WTC11 (cell line): ENCODE measurements at places on chromosomes 16 and 17.
A peak's percentile ranks its signal among the peaks of the same experiment; 100 is the strongest.

DNA sequence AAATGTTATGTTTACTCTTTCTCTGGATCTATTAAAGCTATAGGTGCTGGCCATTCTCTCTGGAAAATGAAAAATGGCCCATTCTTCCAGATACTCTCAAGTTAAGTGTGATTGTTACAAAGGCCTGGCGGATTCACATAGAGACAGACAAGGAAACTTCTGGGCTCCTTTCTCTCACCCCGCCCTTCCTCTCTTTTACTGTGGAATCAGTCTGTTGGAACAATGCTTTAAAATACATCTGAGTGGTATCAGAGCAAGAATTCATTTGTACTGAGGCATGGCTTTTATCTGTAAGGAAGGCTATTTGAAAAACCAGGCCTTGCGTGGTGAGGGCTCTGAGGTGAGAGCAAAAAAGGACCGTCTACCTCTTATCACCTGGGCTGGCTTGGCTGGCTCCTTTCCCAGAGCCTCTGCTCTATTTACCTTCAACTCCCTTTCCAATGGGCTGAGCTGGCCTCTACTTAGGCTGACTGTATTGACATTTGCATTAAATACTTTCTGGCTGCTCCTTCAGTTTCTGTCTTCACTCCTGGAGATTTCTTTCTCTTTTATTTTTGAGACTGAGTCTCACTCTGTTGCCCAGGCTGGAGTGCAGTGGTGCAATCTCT is 274.0 kb downstream of the PHKB start:
- peak overlapping the region; percentile 34 for H3K27ac ChIP-seq
- H3K36me3 ChIP-seq, result peaks cover 10% of the 10 kb centered on the region; the same call in 1 of the 2 replicates
- no peak for DNase-seq
- H3K4me1 ChIP-seq, result peaks cover 30% of the 10 kb centered on the region
- H3K27me3 ChIP-seq, result no peaks in the 10 kb centered on the region
- no peak overlapping the region for H3K4me3 ChIP-seq

- no peak overlapping the region for H3K27ac ChIP-seq
- DNase-seq, result no peak
- H3K36me3 ChIP-seq, result no peaks in the 10 kb centered on the region
- H3K4me1 ChIP-seq, result peaks cover 33% of the 10 kb centered on the region
- no peak overlapping the region for H3K4me3 ChIP-seq
Observed at GRCh38 chr17:48616717-48617470, 1.8 kb upstream of the HOXB8 start.

DNA sequence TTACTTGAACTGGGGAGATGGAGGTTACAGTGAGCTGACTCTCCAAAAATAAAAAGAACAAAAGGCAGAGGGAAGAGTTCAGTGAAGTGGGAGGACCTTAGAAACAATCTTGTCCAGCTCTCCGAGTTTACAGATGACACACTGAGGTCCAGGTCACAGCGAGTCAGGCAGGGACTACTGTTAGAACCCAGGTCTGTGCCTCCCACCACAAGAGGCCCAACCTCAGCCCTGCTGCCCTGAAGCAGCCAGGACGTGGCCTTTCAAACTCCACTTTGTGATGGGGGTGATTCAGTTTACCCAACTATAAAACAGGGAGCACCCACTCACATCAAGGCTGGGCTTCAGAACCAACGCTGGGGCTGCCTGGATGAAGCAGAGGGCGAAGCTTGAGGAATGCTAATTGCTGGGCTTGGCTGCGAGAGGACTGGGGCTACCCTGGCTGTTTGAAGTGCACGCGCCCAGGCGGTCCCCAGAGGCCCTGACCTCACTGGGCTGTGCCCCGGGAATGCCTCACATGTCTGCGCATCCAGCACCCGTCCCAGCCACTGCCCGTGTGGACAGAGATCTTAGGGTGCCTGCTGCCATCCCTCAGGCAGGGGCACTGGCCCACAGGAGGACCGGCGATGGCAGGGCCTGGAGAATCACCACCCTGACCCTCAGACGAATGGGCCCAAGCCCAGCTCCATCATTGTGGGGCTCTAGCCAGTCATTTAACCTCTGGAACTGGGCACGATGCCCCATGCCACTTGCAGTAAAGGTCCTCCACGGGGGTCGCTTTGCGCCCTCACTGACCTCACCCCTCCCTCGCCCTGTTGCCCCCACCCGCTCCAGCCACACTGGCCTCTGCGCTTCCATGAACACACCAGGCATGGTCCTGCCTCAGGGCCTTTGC is 11.4 kb downstream of the SLC5A10 start:
- H3K36me3 ChIP-seq, result no peaks in the 10 kb centered on the region
- H3K4me1 ChIP-seq, result peaks cover 23% of the 10 kb centered on the region
- H3K27ac ChIP-seq, result no peak overlapping the region; the same call in 1 of the 2 replicates
- no peak overlapping the region for H3K4me3 ChIP-seq
- no peaks in the 10 kb centered on the region for H3K27me3 ChIP-seq

GRCh38 chr16:89572073-89572484 is 3.5 kb upstream of the CPNE7 start:
- H3K4me3 ChIP-seq, result no peak overlapping the region
- H3K4me1 ChIP-seq, result peaks cover 10% of the 10 kb centered on the region
- H3K27me3 ChIP-seq, result peaks cover 3% of the 10 kb centered on the region
- no peak for DNase-seq
- no peaks in the 10 kb centered on the region; the same call in 1 of the 2 replicates for H3K36me3 ChIP-seq

- peaks cover 6% of the 10 kb centered on the region for H3K36me3 ChIP-seq
- no peak overlapping the region for H3K4me3 ChIP-seq
- H3K4me1 ChIP-seq, result peaks cover 32% of the 10 kb centered on the region
- DNase-seq, result no peak
- H3K27ac ChIP-seq, result no peak overlapping the region
- no peaks in the 10 kb centered on the region for H3K27me3 ChIP-seq
Observed at GRCh38 chr16:47197536-47198179, 53.9 kb upstream of the NETO2 start.

GRCh38 chr17:17781591-17782496 is 54.9 kb downstream of the SREBF1 start:
- H3K27ac ChIP-seq, result no peak overlapping the region
- DNase-seq, result peak; percentile 64
- H3K4me3 ChIP-seq, result peak overlapping the region; percentile 78
- no peaks in the 10 kb centered on the region for H3K36me3 ChIP-seq
- H3K27me3 ChIP-seq, result peaks cover 23% of the 10 kb centered on the region

DNA sequence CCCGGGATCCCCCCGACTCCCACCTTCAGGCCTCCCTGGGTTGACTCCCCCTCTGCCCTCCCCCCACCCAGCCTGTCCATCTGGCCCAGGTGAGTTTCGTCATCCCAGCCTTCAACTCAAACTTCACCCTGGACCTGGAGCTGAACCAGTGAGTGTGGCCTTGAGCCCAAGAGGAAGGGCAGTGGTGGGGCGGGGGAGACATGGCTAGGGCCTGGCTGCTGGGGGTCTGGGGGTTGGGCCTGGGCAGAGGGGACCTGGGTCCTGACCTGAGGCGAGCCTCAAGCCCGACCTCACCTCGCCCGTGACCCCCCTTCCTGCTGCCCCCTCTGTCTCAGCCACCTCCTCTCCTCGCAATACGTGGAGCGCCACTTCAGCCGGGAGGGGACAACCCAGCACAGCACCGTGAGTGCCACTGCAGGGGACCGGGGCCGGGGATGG is 10.9 kb downstream of the ADAM11 start:
- H3K4me3 ChIP-seq, result no peak overlapping the region
- no peak for DNase-seq
- H3K4me1 ChIP-seq, result peaks cover 14% of the 10 kb centered on the region
- H3K27me3 ChIP-seq, result 0 out of 2 replicates have a peak, but pooled peaks cover under 1% of the 10 kb centered on the region
- no peaks in the 10 kb centered on the region for H3K36me3 ChIP-seq

GRCh38 chr16:79312502-79312901 is 288.0 kb downstream of the MAF start:
- peaks cover 60% of the 10 kb centered on the region for H3K4me1 ChIP-seq
- no peak for DNase-seq
- H3K36me3 ChIP-seq, result no peaks in the 10 kb centered on the region
- H3K27ac ChIP-seq, result no peak overlapping the region
- H3K27me3 ChIP-seq, result peaks cover 3% of the 10 kb centered on the region; the same call in 1 of the 2 replicates

DNA sequence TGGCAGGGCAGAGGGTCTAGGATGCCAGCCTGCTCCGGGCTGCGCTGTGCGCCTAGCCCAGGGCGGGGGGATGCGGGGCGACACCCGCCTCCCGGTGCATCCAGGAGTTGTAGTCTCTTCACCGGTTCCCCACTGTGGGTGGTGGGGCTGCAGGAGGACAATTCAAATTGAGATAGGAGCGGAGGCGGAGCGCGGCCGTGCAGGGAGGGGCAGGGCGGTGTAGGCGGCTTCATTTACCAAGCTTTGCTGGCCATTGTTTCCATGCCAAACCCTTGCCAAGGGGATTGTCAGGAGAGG is 2047.4 kb downstream of the TP53TG3F start:
- H3K4me1 ChIP-seq, result no peaks in the 10 kb centered on the region
- H3K27me3 ChIP-seq, result no peaks in the 10 kb centered on the region; the same call in 1 of the 2 replicates
- H3K4me3 ChIP-seq, result no peak overlapping the region

GRCh38 chr16:61926766-61927165 is 109.5 kb downstream of the CDH8 start:
- peaks cover 14% of the 10 kb centered on the region for H3K4me1 ChIP-seq
- no peak overlapping the region for H3K4me3 ChIP-seq
- H3K27ac ChIP-seq, result no peak overlapping the region
- no peaks in the 10 kb centered on the region for H3K27me3 ChIP-seq
- DNase-seq, result no peak

DNA sequence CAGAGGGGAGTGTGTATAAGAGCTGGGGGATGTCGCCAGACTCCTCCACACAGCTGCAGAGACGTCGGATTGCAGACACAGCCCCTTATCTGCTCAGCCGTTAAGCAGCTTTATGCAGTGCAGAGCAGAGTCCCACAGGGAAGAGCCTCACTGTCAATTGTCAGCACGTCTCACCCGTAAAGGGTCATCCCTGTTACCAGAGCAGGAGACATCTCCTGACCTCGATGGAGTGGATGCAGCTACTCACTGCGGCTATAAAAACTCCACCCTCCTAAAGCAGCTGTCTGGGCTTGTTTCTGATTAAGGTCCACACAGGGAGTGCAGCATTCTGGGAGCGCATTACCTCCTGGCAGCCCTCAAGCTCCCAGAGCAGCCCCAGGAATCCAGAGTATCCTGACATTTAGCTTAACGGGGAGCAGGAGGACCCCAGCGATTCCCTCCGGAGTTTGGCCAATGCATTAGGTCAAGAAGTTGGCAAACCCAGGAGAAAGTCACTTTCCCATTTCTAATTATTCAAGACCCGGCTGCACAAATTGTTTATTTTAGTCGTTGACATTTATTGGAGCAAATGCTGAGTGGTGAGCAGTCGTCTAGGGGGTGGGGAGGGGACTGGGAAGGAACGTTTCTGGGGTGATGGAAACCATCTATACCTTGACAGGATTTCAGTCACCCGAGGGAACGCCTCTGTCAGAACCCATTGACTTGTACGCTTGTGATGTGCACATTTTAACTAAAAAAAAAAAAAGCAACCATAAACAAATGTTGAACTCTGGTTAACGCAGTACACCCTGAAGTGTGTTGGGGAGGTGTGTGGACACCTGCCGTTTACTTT is 100.0 kb upstream of the ZNF469 start:
- DNase-seq, result no peak
- no peak overlapping the region for H3K27ac ChIP-seq
- H3K4me3 ChIP-seq, result no peak overlapping the region
- no peaks in the 10 kb centered on the region for H3K4me1 ChIP-seq

- H3K27me3 ChIP-seq, result no peaks in the 10 kb centered on the region; the same call in 1 of the 2 replicates
- no peaks in the 10 kb centered on the region for H3K4me1 ChIP-seq
- no peaks in the 10 kb centered on the region for H3K36me3 ChIP-seq
- DNase-seq, result no peak
- no peak overlapping the region for H3K4me3 ChIP-seq
- no peak overlapping the region for H3K27ac ChIP-seq
Observed at GRCh38 chr17:82303944-82304808, 13.2 kb downstream of the CD7 start.

DNA sequence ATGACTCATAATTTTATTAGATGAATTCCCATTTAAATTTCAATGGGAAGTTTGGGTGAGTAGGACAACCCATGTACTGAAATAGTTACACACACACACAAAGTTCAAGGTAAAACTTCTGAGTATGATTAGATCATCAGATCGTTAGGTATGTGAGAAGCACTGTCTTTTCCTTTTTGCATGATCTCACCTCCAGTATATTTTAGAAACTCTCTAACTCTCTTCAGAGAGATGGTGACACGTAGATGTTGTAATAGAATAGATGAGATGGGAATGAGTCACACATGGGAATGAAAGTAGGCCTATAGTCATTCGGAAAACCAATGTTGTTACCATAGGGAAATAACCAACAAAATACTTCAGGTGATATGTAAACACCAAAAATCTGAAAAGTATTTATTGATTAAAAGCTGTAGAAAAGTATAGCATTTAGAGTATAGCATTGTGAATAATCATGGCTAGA is 22.2 kb downstream of the KRT23 start:
- H3K4me1 ChIP-seq, result no peaks in the 10 kb centered on the region
- no peaks in the 10 kb centered on the region for H3K36me3 ChIP-seq
- no peak for DNase-seq
- H3K27ac ChIP-seq, result no peak overlapping the region
- H3K4me3 ChIP-seq, result no peak overlapping the region

- H3K4me3 ChIP-seq, result no peak overlapping the region
- H3K36me3 ChIP-seq, result peaks cover 17% of the 10 kb centered on the region
- peaks cover 5% of the 10 kb centered on the region; the same call in 1 of the 2 replicates for H3K4me1 ChIP-seq
- peaks cover 65% of the 10 kb centered on the region for H3K27me3 ChIP-seq
Observed at GRCh38 chr16:23710504-23710903, 2.5 kb downstream of the ERN2 start.

DNA sequence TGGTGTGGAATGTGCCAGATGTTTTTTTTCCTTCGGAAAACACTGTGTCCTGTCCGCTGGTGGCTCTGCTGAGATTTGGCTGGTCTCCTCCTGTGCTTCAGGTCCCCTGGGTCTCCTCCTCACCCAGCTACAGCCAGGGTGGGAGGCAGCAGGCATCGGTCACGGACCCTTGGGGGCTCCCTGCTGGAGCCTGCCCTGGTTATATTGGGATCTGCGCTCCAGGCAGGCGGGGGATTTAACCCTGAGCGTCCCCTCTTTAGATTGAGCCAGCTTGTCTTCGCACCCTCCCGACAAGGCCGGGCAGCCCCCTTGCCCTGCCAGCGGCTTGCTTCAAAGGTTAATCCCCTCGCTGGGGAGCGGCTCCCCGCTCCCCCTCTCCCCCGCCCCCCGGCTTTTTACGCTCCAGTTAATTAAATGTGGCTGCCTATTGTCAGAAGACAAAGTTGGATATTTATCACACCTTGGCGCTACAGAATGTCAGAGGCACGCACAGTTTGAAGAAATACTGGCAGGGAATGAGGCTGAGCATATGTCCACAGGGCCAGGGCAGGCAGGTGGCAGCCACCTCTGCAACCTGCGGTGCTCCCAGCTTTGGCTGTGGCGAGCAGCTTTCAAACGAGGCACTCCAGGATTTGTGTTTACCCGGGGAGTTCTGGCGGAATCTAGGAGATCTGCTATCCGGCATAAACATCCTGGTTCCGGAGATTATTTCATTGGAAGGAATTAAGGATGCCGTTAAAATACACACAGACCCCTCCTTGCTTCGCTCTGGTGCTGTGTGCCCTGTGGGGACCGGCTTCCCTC is 38.2 kb upstream of the GSE1 start:
- H3K27me3 ChIP-seq, result peaks cover 4% of the 10 kb centered on the region
- 0 out of 2 replicates have a peak overlapping the region, but pooled peaks have one; percentile 53 for H3K27ac ChIP-seq
- no peak for DNase-seq
- H3K4me1 ChIP-seq, result peaks cover 87% of the 10 kb centered on the region

- H3K4me1 ChIP-seq, result peaks cover 12% of the 10 kb centered on the region
- no peaks in the 10 kb centered on the region for H3K36me3 ChIP-seq
- no peak for DNase-seq
- H3K27ac ChIP-seq, result no peak overlapping the region
Observed at GRCh38 chr17:73750975-73751374, 106.7 kb upstream of the SDK2 start.

- DNase-seq, result no peak
- H3K27me3 ChIP-seq, result no peaks in the 10 kb centered on the region
- H3K27ac ChIP-seq, result no peak overlapping the region
- no peaks in the 10 kb centered on the region for H3K4me1 ChIP-seq
Observed at GRCh38 chr17:69166957-69167356, 25.3 kb upstream of the ABCA6 start.
